ENCODE measurements at places on chromosomes 3 and 15.

DNA sequence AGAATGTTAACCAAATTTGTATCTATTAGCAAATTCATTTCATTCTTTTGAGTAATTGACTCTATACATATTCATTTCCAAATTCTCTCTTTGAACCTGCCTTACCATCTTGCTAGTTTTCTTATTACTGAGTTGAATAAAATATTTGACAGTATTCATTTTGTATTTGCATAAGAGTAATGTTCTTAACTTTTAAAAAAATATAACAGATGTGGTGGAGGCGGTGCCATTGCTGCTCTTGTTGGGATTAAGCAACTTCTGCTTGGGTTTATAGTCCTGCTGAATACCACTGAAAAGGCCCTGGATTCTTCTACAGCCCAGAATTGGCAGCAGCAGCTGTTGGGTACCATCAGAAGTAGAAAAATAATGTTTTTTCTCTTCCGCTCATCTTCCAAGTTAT is 148.9 kb upstream of the PEX5L start:
- no peak for DNase-seq

- DNase-seq = no peak
Measured at GRCh38 chr3:50221051-50221410, 15.0 kb upstream of the GNAI2 start.

DNA sequence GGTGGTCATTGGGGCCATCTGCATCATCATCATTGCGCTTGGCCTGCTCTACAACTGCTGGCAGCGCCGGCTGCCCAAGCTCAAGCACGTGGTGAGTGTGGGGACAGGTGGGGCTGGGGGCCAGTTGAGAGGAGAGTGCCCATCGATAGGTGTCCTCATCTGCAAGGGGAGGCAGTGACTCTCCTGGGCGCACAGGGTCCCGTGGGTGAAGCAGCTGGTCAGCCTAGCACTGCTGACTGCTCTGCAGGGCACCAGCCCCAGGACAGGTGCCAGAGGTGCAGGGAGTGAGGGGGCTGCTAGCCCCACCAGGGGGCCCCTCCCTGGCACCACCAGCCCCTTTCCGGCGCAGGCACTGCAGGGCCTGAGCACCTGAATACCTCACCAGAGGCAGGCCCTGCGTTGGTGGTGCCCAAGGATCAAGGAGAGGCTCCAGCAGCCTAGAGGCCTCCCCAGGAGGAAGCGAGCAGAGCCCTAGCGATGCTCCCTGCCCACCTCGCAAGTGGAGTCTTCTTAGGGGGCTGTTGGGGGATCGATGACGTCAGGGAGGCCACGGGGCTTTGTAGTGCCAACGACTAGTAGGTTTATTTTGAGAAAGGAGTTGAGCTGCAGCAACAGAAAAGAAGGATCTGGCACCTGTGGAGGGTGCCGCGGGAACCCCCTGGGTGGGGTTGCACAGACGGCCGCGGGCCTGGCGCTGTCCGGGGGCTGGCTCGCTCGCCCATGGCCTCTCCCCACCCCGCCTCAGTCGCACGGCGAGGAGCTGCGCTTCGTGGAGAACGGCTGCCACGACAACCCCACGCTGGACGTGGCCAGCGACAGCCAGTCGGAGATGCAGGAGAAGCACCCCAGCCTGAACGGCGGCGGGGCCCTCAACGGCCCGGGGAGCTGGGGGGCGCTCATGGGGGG is 976 bp upstream of the ABTB1 start:
- no peak for DNase-seq

DNA sequence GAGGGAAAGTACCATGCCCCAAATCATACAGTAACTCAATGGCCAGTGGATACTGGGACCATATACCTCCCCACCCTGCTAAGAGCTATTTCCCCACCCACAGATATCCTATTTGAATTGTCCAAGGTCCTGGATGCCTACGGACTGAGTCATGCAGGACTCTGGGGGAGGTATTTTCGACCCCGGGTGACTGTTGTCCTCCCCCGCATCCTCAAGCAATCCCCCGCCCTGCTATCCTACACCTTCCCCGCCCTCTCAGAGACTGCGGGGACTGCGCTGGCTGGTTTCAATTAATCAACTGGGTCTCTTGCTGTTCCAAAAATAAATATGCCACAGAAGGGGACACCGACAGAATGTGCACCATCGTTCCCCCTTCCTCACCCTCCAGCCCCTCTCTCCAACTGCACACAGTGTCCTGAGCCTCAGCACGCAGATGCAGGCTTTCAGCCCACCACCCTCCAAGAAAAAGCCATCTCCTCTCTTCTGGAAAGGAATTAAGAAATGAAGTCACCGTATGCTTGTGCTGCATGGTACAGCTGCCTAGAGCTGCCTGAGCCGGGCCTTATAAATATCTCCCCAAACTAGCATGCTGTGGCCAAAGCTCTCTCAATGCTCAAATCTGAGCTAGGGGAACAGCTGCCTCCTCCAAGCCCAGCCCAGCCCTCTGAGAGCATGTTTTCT is 8.1 kb downstream of the CAV3 start:
- no peak for DNase-seq

- peak; percentile 26 for DNase-seq
Measured at GRCh38 chr3:108091498-108092250, 843 bp upstream of the CD47 start.

GRCh38 chr15:66080717-66081398 is 172.7 kb downstream of the MEGF11 start:
- no peak for DNase-seq

DNA sequence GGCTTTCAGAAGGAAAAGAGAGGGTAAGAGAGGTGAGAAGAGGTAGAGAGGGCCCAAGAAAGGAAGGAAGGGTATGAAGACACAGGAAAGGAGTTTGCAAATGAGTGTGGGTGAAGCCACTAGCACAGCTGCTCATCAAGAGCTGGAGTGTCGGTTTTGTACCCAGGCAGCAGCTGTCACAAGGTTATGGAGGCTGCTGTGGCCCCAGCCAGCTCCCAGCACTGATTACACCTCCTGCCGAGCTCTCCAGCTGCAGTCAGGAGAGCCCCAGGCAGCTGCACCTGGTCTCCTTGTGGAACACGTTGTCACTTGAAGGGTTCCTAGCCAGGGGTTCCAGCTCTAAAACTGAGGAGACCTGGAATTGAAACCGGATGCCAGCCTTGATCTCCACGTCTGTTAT is 60.4 kb upstream of the CHD2 start:
- DNase-seq = no peak

DNA sequence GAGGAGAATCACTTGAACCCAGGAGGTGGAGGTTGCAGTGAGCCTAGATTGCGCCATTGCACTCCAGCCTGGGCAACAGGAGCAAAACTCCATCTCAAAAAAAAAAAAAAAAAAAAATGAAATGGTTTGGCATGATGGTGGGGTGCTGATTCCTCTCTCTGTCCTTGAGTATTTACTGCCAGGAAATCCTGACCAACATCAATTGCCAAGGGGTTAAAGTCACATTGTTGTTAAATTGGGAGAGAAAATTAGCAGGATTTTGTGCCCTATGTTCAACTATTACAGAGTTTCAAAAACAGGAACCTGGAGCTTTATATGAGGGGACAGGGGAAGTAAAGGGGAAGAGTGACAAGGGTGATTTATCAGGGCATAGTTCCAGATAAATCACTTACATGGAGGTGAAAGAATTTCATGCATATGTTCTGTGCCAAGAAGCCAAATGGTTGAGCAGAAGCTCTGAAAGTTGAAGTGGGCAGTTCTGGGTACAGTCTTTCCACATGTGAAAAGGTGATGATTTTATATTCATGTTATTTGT is 70.5 kb upstream of the TSEN2 start:
- DNase-seq = no peak

DNA sequence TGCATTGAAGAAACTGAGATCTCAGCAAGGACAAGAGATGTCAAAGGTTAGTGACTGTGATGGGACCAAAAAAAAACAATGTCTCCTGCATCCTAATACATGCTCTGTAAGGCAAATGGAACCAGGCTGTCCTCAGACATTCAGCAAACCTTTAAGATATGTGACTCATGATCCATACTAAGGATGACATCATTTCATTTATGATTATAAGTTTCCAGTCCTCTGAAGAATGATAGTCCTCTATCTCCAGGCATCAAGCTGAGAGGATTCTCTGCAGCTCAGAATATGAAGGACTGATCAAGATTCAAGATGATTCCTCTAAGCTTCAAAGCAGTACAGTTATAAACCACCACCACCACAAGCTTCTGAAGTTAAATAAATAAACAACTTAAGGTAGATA is 47.6 kb downstream of the SSR3 start:
- no peak for DNase-seq

DNA sequence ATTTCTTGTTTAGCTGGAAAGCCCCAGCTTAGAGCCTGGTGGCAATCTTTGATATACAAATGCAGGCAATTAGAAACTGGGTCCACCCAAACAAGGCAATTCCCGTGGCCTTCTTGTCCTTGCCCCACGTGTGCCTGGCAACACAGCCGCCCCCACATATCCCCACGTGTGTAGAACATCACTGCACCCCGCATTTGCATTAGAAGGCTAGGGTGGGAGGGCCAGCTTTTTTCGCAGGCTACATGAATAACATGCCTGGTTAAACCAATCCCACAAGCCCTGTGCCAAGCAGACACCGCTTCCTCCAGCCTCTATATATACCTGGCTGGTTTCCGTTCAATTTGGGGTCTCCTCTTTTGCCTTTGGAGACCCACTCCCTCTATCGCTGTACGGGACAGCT is 250.2 kb downstream of the ZNF385D start:
- DNase-seq = no peak

DNA sequence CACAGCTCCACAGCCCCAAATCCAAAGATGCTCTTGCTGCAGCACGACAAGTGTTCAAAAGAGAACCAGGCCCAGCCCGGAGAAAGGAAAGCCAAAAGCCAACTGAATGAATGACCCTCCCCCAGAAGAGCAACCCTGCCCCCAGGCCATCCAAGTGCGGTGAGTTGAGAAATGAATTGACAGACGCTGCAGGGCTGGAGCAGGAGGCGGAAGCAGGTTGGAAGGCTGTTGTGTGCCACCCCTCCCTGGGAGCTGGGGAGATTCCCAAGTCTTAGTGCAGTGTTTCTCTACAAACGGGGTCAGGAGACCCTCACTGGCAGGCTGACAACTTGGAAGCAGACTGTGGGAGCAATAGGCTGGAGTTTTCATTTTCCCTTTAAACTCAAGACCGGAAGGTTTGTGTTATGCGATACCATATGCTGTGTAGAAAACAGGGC is 3.5 kb upstream of the SPTBN5 start:
- no peak for DNase-seq

DNA sequence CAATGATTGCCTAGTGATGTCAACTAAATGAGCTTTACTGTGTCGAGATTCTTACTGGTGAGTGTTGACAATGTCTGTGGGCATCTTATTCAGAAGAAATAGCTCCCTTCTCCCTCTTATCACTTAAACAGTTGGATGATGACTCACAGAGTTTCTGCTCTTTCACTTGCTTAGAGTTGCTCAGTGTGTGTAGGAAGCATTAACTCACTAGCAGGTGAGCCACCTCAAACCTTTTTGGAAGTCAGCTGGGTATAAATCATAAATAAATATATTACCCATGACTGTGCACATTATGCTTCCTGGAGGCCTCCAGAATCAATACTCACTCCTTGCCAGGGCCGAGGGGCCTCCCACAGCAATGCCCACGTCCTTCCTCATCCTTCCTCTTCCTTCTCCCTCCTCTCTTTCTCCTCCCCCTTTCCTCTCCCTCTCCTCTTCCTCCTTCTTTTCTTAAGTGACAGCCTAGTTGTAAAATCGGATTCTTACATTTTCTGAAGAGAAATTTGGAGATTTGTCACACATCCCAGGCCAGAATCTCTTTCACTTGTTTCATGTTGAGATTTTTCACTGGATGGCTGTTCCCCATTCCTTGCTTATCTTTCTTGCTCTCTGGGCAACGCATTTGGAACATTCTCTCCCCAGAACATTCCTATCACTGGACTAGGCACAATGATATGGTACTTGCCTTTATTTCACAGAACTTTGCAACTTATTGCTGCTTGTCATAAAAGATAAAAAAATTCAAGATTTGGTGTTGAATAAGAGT is 17.5 kb downstream of the SHC4 start:
- DNase-seq = no peak

DNA sequence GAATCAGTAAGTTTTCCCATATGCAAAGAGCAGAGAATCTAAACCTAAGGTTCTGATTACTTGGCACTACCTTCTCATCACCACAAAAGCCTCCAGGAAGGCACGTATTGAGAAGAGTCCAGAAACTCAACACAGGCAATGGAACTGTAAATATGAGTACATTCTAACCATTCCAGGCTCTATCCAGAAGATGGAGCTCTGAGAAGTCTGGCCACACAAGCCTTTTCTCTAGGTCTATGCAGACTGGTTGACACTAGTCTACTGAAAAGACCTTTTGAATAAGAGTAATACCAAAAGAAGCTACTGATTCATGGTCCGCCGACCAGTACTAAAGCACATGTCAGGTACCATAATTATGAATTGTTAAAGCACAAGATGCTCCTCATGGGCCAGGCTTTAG is 12.2 kb upstream of the NCKIPSD start:
- no peak for DNase-seq

DNA sequence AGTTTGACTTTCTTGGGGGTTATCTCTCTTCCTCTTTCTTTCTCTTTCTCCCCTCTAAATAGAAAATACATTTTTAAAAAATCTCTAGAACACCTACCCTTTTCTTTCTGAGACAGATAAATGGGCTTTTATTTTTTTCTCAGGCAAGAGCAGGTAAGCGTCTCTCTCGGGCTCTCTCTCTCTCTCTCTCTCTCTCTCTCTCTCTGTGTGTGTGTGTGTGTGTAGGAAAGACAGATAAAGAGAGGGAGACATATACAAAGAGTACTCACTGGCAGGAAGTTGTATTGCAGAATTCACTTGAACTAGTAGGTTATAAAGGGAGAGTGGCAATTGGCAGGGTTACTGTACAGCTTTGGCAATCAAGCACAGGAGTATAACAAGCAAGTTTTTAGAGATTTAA is 118.1 kb upstream of the LSAMP start:
- no peak for DNase-seq

DNA sequence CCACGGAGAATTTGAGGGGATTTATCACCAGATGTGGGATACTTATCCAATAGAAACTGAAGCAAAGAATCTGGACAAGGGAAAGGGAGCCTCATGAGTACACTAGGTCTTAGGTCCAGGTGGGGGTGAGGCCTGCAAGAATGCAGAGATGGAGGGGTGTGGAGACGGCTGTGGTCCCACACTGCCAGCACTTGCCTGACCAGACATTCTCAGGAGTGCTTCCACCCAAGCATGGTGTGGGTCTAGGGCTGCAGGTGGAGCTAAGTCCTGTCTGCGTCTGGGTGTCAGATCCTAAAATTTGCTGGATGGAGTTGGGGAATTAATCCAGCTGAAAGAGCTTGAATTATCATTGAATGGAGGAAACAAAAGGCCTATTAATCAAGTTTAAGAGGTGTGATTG is 14.4 kb downstream of the PML start:
- DNase-seq = no peak

DNA sequence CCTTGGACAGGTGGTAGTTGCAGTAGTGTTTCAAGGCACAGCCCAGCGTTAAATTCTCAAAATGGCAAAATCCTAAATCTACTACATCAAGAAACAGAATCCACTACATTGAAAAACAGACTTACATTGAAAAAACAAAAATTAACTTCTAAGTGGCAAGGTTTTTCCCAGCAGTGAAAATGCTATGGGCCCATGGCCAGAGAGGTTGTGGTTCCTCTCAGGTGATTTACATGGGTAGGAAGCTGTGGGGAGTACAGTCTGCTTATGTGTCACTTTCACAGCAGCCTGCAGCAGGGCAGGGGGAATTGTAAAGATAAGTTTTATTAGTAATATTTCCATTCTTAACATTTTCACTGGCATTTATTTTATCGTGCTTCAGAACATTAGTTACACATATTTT is 24.9 kb downstream of the TTC14 start:
- no peak for DNase-seq

GRCh38 chr15:90535254-90535653 is 5.5 kb downstream of the CRTC3 start:
- no peak for DNase-seq
